ENCODE measurements at places on chromosomes 5 and 9.

GRCh38 chr9:105994970-105995369 is 300.6 kb downstream of the TMEM38B start:
- DNase-seq, result no peak

- DNase-seq, result no peak
Observed at GRCh38 chr5:170355601-170356098, 33.5 kb downstream of the KCNMB1 start.

DNA sequence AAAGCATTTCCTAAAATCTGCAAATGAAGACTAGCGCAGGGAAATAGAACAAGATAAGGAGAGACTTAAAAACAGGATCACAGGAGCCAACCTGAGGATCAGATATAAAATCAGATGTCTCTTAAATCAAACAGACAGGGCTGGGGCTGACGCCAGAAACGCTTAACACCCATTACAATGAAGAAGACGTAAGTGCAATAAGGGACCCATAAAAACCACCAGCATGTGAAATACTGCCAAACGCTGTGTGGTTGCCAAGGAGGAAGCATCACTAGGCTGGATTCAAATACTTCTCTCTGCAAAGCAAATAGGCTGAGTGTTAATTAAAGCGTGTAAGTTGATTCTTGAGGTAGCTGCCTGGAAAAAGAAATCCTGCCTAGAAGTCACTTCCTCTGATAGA is 74.4 kb upstream of the ATP10B start:
- no peak for DNase-seq

DNA sequence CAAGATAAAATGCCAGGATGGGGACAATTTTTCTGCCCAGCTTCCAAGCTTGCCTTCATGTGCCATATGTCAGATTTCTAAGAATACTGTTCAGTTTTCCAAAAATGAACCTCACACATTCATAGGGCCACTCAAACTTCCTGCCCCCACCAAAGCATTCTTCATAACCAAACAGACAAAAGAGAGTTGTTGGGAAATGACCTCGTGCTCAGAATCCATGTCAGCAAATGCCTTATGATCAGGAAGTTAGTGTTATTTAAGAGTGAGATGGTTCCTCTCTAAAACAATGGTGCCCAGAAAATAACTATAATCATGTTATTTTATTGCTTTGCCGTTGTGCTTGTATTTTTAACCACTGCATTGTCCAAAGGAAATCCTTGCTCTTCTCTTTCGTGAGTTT is 208.2 kb downstream of the ZNF608 start:
- DNase-seq, result no peak

- no peak for DNase-seq
Observed at GRCh38 chr5:75469017-75469416, 42.4 kb downstream of the CERT1 start.

DNA sequence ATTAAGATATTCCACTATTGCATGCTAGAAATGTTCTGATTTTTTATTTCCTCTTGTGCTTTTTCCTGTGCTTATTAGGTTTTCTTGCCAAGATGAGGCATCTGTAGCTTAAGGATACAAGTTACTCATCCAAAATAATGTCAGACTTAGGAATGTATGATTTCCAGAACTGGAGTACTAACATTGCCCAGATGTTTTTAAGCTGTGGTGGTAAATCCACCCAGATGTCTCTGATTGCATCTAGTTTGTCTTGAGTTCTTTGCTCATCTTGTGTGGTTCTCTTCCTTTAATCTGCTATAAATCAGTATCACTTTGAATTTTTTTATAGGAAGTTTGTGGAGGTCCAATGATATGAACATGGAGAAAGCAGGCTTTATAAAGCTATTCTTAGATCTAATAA is 337.5 kb upstream of the ZNF608 start:
- no peak for DNase-seq
